ENCODE measurements at places on chromosomes 2 and 18.

DNA sequence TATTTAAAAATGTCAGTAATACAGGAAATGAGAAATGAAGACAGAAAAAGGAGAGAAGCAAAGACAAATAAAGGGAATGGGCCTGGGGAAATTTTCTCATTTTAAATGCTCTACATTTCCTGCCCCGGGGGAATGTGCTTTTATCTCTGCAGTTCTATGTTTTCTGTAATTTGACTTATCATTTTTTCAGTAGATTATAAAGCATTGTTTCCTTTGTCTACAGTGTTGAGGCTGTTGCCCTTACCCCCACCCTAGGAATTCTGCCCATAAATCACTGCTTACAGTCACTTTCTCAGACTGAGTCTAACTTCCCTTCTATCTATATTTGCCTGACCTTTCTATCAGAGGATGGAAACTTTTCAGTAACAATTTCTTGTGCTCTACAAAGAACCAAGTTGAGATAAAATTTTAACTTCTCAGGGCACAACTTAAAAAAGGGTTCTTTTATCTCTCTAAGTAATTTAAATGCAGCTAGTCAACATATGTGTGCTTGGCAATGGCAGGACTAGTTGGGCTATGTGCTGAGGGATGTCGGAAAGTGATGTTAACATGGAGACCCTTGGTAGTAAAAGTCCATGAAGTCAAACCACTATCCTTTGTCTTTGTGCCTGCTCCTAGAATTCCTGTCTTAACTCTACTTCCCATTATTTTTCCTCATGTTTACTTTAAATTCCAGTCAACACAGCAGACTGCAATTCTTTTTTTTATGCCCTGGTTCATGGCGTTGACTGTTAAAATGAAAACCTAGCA lies 146.5 kb upstream of the MMADHC start:
- DNase-seq: no peak

DNA sequence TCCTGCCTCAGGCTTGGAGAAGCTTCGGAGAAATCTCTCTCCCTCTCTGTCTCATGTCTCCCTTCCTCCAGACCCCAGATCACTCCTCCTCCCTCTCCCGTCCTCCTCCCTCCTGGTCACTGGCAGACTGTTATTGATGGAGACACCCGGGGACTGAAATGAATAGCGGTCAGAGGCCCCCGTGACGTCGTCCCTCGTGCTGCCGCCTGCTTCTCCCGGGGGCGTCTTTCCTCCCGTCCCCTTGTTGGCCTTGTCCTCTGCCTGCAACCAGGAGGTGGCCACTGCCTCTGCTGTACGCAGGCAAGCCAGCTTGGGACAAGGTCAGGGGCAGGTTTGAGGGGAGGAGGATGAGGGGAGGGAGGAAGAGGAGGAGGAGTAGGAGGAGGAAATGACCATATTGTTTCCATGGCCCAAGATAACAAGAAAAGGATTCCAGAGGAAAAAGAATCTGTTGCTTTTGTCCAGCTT lies 78.2 kb downstream of the CELF4 start:
- DNase-seq: no peak

- no peak for DNase-seq
Measured at GRCh38 chr2:64635976-64636911, 17.5 kb downstream of the SERTAD2 start.

DNA sequence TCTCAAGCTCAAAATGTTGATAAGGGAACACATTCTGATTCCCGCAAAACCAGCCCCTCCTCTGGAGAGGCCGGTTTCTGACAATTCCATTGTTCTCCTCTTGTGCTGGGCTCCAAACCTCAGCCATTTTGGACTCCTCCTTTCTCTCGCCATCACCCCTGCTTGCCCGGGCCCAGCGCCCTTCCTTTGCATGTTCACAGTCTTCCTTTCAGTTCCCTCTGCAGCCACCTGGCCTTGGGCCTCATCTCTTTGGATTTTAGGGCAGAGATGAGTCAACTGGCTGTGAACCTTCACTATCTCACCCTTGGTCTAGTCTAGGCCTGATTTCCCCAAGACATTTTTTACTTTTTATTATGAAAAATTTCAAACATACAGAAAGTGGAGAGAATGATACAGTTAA lies 155.9 kb upstream of the MAP3K20 start:
- DNase-seq: no peak

- no peak for DNase-seq
Measured at GRCh38 chr2:101176803-101177202, 25.6 kb upstream of the TBC1D8 start.

GRCh38 chr2:37344453-37345361 lies at the start of gene QPCT:
TSS of gene QPCT (plus strand) at chr2:37344630. CDS start at chr2:37344732, 102 bp downstream.
- peak; percentile 55 for DNase-seq

GRCh38 chr2:201536754-201537153 lies 85.2 kb downstream of the STRADB start:
- no peak for DNase-seq

DNA sequence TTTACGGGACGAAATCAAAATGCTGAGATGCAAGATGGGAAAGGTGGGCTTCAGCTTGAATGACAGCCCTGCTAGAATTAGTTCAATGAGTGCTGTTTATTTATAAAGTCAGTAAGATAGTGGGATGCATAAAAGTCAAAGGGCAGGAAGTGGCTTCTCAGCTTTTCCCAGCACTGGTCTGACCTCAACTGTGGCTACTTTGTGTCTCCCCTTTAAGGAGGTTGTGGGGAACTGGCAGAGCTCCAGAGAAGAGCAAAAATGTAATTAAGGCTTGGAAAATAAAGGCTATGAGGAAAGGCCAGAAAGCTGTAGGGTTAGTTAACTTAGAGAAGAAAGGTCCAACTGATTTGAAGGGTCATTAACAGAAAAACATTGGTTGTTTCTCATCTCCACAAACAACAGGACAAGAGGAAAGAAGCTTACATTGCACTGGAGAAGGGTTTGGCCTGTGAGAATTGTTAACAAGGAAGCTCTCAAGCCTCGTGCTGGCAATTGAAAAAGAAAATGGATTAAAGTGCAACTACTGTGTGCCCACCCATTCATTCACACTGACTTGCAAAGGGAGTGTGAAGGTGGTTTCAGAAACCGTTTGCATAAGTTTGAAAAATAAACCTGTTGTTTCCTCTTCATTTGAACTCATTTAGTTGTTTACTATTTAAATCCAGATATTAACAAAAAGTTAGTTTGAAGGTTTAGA lies 68.8 kb upstream of the CD28 start:
- DNase-seq: no peak

- no peak for DNase-seq
Measured at GRCh38 chr18:3886575-3887322, 436.8 kb downstream of the TGIF1 start.

DNA sequence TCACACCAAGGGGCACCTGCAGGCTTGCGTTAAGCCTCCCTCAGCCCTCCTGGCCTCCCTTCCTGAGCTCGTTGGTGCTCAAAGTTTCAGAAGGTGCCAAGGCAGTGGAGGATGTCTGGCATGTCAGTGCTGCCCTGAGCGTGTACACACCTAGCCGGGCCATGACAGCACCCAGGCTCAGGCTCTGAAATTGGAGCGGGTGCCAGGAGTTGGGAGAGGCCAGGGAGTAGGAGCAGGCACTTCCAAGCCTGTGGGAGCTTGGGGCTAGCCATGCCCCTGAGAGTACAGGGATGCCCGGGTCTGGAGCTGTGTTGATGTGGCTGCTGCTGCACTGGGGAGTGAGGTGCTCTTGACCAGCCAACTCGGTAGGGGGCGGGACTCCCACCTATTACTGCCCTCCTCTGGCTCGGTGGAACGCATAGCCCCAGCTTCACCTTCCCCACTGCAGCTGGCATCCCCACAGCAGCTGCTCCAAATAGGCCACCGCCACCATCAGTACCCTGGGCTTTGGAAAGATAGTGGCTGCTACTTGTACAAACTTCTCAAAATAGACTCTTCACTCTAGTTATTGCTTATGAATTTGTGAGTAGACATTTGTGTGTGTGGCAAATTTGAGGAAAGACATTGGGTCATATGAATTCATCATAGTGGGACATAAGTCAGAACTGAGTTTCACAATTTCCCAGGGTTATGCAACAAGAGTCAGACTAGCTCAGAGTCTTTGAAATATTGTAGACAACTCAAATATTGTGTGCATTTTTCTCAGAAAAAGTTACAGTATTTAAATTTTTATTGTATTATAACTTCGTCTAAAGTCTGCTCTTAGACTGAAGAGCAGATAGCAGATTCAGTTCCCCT lies 6.8 kb upstream of the PCARE start:
- DNase-seq: no peak

GRCh38 chr2:143847257-143847656 lies 672.7 kb downstream of the ZEB2 start:
- no peak for DNase-seq

DNA sequence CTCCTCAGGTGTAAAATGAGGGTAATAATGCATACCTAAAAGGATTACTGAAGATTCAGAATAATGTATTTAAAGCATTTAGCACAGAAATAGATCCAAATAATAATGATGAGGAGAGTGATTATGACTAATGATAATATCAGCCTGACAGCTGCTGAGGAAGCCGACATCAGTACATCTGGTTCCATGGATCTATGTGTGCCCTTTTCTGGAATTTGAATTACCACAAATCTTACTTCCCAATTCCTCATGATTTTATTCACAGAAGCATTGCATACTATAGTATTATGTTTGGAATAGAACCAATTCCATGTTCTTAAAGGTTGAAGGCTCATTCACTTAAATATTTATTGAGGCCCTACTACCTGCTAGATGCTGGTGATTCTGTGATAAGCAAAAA lies 248.9 kb upstream of the THUMPD2 start:
- DNase-seq: no peak

DNA sequence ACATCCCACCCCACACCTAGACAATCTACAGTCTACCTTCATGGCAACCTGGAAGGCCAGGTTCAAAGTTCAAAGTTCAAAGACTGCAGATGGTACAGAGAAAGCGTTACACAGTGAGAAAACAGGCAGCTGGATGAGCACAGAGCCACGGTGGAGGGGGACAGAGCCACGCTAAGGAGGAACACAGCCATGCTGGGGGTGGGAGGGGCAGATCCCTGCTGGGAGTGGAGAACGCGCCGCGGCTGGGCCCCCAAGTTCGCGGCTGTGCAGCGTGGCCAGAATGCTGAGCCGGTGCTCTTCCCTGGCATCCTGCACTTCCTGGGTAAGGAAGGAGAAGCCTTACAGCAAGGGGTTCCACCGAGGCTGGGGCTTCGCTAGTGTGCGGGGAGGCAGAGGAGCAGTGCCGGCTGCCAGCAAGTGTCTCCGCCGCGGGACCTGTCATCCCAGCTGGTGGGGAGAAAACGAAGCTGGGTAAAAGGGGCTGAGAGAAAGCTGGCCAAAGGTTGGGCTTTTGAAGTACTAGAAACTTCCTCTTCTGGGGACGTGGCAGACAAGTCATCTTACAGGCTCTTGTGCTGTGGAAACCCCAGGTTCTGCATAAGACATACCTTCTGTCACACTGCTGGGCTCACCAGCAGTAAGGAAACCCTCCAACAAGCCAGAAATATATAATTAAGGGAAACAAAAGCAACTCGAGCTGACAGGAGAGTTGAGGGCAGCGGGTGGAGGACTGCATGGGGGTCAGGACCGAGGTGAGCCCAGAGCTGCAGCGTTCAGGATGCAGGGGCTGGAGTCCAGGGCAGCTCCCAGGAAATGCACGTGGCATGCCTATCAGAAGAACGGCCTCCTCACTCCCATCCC lies 115.5 kb downstream of the HDAC4 start:
- no peak for DNase-seq

GRCh38 chr2:217279140-217279539 lies 419.3 kb upstream of the TNP1 start:
- no peak for DNase-seq

GRCh38 chr18:23232331-23232730 lies 97.0 kb downstream of the CABLES1 start:
- no peak for DNase-seq

DNA sequence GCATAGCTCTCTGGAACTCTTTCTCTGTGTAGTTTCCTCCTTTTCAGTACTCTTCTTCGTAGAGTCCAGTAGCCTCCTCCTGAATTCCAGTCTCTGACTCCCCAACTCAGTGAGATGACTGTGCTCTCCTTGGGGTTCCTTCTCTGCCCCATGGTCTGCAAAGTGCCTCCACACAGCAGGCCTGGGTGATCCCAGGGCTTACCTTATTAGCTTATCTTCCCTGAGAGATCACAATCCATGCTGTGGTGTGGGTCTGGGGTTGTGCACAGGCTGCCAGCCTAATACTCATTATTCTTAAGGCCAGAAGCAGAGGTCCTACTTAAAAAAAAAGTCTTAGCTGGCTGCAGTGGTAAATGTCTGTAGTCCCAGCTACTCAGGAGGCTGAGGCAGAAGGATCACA lies 4.6 kb upstream of the GPR39 start:
- DNase-seq: no peak

DNA sequence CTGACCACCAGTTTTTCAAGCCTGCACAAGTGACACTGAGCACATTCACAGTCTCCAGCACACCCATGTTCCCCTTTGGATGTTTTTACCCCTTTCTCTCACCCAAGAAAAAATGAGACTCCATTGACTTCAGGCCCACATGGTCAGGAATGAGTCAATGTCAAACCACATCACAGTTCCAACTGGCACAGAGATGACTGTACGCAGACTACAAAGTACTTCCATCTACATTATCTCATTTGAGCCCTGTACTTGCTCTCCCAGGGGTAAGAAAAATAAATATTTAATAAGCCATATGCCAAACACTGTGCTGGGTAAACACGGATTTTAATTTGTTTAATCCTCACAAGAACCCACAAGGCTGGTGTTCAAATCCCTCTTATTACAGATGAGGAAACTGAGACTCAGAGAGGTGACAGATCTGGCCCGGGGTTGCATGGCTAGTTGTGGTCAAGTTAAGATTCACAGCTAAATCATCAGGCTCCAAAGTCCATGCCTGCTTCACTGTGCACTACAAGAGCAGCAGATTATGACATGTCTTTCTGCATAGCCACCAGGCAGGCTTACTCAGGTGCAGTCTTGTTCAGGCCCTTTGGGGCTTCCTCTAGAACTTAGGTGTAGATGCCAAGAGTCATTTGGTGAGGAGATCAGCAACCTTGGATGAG lies 106.1 kb downstream of the TXNL1 start:
- DNase-seq: no peak

DNA sequence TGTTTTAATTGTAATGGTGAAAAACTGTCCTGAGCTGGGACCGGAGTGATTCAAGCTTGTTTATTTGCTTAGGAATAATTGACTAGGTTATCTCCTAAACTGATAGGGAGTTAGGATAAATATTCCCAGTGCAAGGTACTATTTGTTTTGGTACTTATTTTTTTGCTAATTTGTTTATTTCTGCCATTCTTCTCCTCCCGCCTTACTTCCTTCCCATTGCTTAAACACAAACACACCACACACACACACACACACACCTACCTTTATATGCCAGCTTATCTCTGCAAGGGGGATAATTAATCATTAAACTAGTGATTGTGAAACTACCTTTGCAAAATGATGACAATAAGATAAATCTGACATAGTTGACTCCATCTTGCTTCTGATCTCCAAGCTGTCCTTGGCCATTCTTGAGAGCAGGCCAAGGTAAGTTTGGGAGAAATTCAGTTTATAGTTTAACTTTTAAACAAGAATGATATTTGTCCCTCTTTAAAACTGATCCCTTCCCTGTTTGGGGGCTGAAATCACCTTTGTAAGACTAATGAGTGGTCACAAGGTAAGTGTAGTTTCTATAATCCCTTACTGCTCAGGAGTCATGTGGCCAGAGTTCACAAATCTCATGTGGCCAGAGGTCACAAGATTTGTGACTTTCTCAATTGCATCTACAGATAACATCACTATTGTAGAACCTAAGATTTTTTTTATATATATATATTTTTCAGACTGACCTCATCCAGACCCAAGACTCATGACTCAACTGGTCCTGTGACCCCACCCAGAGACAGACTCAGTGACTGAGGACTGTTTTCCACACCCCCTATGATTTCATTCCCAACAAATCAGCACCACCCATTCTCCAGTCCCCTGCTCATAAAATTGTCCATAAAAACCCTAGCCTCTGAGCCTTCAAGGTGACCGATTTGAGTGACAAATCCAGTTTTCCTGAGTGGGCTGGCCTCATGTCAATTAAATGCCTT lies 83.1 kb upstream of the LRRTM4 start:
- no peak for DNase-seq
